ENCODE measurements at places on chromosomes 11 and 22. TPM values are rescaled to one million over a fixed set of nuclear protein-coding genes. Genes with fewer than 3 reads are reported as not detected.
A peak's percentile ranks its signal among the peaks of the same experiment; 100 is the strongest.

DNA sequence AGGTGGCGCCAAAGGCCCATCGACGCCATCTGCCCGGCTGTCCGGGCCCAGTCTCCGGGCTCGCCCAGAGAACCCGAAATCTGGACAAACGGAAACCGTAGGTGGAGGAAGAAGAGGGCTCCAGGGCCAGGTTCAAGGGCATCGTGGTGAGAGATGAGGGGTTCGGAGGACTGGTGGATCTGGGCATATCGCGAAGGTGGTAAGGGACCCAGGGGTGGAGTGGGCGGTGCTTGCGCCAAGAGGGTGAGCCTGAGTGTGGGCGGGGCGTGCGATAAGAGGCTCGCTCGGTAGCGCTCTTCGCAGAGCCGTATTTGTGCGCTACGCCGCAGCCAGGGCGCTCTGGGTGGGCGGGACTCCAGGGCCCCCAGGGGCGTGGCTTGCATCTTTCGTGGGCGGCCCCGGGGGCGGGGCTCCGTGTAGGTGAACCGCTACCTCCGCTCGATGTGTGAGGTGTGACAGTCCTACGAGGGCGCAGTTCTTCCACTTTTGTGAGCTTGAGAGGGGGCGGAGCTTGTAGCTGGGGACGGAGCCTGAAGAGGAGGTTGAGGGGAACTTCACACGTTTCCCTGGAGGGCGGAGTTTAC is 4.8 kb downstream of the CD248 start:
- DNase-seq, result peak; percentile 98

GRCh38 chr11:105968021-105968697 is 53.9 kb downstream of the MSANTD4 start:
- no peak for DNase-seq

DNA sequence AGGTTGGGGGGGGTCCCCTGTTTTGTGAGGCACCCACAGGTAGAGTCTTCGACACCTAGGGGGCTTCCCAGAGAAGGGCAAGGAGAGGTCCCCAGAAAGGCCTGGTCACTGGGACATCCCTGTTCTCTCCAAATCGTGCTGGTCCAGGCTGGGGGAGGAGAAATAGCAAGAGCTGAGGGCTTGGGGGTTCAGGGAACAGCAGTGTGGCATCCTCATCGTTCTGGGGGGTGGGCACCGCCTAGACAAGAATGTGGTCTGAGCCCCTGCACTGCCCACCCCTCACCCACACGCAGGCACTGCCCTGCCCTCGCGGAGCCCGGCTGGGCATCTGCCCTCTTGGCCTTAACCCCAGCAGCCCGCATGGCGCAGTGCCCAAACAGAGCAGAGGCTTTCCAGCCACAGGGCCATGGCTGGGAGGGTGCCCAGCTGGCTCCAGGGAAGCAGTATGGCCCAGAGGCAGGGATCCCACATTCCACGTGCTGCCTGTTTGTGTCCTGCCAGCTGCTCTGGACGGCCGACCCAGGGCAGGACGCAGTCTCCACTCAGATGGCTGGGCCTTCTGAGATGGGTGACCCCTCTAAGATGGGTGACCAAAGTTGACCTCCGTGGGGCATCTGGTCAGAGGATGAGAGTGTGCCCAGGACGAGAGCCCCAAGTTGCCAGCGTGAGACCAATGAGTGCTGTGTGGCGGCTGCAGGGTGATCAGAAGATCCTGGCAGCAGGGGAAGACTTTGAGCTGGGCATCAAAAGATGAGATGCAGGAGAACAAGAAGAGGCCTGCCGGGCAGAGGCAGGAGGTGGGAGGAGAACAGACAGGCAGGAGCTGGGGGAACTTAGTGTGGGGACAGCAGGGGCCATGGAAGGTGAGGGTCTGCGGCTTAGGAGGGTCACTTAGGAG is 14.4 kb downstream of the SCARF2 start:
- no peak for DNase-seq

- DNase-seq, result peak; percentile 80
Measured at GRCh38 chr11:2210366-2211112, 38.9 kb upstream of the TH start.

GRCh38 chr11:106937111-106937510 is 81.2 kb downstream of the GUCY1A2 start:
- DNase-seq, result no peak

- no peak for DNase-seq
Measured at GRCh38 chr22:50008151-50009040, 4.2 kb downstream of the IL17REL start.

- no peak for DNase-seq
Measured at GRCh38 chr11:14346303-14346955, 12.6 kb downstream of the RRAS2 start.

DNA sequence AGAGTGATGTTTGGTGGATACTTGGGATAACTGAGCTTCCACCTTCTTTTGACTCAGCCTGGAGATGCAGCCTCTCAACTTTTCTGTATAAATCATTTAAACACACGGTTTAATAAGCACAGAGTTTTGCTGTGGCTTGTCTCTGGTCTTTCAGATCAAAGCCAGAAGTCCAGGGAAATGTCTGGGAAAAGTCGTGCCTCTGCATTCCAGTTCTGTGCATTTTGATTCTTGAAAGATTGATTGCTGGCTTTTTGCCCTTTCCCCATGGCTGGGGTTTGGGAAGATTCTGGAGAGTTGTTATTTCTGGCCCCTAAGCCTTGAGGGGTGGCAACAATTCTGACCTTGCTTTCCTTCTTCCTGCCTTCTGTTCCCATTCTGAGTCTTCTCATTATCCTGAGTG is 154.1 kb downstream of the COMMD9 start:
- no peak for DNase-seq

DNA sequence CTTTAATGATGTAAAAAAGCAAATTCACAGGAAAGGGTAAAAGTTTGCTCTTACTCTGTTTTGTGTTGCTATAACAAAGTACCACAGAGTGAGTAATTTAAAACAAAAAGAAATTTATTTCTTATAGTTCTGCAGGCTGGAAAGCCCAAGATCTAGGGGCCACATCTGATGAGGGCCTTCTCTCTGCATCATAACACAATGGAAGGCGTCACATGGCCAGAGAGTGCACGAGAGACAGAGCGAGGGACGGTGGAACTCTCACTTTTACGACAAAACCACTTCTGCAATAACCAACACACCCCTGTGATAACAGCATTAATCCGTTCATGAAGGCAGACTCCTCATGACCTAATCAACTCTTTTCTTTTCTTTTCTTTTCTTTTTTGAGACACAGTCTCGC is 31.1 kb downstream of the CD6 start:
- no peak for DNase-seq

- DNase-seq, result peak; percentile 92
Measured at GRCh38 chr22:36028646-36029405, at the start of gene RBFOX2. TSS of gene RBFOX2 (minus strand) at chr22:36028824. CDS start at chr22:36028425, 399 bp downstream.

DNA sequence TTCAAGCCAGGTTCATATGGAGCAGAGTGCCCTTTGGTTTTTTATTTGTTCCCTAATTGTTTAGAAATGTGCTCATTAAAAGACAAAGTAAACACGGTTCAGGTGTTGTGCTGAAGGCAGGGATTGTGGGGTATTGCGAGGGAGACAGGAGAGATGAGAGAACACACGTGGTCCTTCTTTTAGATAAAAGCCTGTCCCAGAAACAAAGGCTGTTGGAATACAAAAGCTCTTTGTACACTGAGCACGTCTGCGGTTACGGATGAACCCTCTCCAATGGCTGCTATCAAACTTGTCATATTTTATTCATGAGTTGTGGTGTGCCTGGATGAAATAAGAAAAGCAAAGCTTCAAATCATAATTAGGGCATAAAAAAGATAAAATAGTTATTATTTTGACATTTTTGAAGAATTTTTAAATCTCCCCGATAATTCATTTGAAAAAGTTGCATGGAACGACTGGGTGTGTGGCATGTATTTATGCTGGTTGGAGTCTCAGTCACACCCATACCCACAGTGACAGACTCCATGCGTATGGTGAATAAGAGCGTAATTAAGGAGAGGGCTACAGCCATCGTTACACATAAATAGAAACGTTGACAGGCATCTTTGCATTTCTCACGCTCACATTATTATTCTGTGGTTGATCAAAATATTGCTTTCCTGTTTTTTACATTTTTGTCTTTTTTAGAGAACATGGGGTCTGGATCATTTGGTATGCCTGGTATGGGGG is 92.9 kb downstream of the NELL1 start:
- no peak for DNase-seq

- no peak for DNase-seq
Measured at GRCh38 chr11:126452241-126453101, 97.0 kb downstream of the ST3GAL4 start.

The TP53AIP1 gene
- 17.1 TPM for total RNA-seq

All from lower leg skin (tissue), 4 donors.